ENCODE measurements at places on chromosomes 6 and 20.

DNA sequence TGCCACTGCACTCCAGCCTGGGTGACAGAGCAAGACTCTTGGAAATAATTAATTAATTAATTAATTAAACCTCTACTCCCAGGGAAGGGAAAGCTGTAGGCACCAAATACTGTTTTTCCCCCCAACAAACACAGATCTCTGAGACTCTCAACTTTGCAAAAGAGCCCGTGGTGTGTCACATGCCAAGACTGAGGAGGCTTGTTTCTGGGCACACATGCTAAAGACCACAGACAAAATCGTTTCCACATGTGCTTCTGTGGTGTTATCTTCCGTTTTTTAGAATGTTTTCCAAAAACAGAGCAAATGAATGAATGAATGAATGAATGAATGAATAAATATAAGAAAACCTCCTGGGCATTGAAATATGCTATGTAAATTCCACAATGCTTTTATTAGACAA is 55.6 kb upstream of the ATXN1 start:
- DNase-seq: no peak

- no peak for DNase-seq
Measured at GRCh38 chr20:63036291-63036690, 29.5 kb upstream of the BHLHE23 start.

DNA sequence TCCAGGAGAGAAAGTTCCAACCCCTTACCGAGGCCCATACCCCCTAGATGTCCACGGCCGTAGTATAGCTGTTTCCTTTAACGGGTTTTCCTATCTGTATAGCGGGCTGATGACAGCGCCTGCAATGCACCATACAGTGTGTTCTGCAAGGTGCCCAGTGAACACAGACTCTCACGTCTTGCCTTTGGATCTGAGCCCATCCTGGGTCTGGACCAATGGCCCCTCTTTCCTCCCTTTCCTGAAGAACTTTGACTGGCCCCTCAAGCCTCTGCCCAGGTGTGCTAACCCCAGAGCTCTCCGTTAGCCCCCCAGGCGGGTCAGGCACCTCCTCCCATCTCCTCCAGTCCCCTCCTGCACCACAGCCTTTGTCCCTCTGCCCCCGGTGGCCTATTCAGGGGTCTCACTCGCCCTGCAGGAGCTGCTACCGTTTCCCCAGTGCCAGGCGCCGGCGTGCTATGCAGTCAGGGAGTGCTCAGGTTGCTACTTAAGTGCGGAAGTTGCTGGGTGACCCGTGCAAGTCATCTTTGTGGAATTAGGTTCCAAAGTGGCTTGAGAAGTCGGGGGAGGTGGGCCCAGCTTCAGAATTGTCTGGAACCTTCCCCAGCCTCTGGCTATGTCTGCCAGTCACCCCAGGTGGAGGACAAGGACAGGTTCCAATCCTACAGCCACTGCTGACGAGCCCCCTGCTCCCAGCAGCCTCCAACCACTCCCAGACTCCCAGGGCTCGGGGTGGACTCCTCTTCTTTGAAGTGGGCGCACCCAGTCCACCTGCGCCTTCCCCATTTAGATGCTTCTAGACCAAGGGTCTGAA is 35.0 kb upstream of the ZBP1 start:
- DNase-seq: no peak

DNA sequence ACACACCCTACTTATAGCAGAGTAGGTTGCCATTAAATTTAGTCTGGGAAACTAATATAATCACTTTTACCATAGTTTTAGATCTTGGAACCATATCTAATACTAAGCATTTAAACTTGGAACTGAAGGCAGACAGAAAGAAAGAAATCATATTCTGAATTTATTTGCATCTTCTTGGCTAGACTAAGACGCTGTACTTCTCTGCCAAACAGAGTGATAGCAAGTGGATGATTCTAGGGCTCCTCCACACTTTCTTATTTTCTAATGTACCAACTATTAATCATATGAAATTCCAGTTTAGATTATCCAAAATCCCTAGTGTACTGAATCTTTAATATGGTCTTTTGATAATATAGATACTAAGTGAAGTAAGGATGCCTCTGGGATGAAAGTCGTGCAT is 277.0 kb downstream of the CENPW start:
- DNase-seq: no peak

GRCh38 chr6:169906004-169906687 is 154.7 kb downstream of the ERMARD start:
- DNase-seq: no peak

- no peak for DNase-seq
Measured at GRCh38 chr20:23503649-23504048, 12.7 kb downstream of the CST8 start.

DNA sequence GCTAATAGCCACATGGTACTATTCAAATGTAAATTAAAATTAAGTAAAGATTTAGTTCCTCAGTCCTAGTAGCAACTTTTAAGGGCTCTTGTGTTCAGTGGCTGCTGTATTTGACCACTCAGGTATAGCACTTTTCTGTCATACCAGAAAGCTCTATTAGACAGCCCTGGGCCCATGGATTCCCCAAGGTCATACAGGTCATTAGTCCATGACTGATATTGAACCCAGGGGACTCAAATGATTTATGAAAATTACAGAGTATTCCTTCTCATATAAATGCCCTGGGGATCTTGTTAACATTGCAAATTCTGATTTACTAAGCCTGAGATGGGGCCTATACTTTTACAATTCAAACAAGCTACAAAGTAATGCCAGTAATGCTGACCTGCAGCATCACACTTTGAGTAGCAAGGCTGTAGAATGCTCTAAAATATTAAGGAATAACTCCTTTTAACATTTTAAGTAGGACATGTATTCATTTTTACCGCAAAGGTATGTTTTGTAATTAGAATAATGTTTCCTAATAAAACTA is 29.6 kb downstream of the RNF217 start:
- no peak for DNase-seq

- DNase-seq: no peak
Measured at GRCh38 chr6:7932625-7933024, 22.0 kb upstream of the TXNDC5 start.

DNA sequence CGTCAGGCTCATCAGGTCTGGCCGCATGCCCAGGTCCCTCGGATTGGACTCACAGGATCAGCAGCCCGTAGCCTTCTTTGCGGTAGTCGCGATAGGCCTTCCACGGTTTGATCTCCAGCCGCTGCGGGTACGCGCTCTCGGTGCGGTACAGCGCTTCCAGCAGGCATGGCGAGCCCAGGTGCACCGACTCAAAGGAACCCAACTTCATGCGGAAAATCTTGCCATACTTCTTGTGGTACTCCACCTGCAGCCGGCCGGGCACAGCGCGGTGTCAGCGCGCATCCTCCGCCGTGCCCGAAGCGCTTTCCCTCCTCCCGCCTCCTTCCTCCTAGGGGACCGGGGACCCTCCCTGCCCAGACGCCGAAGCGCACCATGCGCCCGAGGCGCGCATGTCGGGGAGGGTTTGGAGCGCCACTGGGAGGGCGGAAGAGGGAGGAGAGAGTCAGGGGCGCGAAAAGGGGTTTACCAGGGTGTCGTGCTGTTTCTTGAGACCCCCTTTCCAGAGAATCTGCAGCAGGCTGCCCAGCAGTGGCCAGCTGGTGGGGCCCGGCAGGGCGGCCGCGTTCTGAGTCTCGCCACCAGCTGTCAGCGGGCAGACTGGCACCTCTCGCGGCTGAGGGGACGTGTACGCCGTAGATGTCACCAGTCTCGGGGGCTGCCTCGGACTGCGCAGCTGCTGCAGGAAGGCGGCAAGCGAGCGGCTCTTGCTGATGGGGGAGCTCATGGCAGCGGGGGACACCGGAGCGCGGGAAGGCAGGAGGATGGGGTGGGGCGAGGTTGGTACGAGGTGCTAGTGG is 732 bp downstream of the CYP24A1 start:
- peak; percentile 13 for DNase-seq

GRCh38 chr20:57061051-57061900 is 205.2 kb downstream of the BMP7 start:
- DNase-seq: peak; percentile 21

GRCh38 chr6:100103931-100104330 is 109.9 kb upstream of the MCHR2 start:
- DNase-seq: no peak

Data from mammary epithelial cell (primary cell).